K562 (cell line): ENCODE measurements at places on chromosomes 7 and 10. TPM values are rescaled to one million over a fixed set of nuclear protein-coding genes. Genes with fewer than 3 reads are reported as not detected.

HMX3 gene
- total RNA-seq: 43.2 and 43.5 TPM in 2 replicates

C10orf105 gene
- 0.09 TPM in 2 replicates for total RNA-seq

MCM10 gene
- total RNA-seq: 59.4 and 68.1 TPM in 2 replicates

LRRN3 gene
- 0.20 and 0.35 TPM in 2 replicates for total RNA-seq

RBP3 gene
- total RNA-seq: not detected in 2 replicates

BTBD16 gene
- total RNA-seq: not detected in 2 replicates

- H3K4me3 ChIP-seq: no peak overlapping the region
- no peak for DNase-seq
- peaks cover 12% of the 10 kb centered on the region for H3K4me1 ChIP-seq
- no peaks in the 10 kb centered on the region for H3K36me3 ChIP-seq
Observed at GRCh38 chr7:107661865-107662379, 1.3 kb downstream of the SLC26A4 start.

DNA sequence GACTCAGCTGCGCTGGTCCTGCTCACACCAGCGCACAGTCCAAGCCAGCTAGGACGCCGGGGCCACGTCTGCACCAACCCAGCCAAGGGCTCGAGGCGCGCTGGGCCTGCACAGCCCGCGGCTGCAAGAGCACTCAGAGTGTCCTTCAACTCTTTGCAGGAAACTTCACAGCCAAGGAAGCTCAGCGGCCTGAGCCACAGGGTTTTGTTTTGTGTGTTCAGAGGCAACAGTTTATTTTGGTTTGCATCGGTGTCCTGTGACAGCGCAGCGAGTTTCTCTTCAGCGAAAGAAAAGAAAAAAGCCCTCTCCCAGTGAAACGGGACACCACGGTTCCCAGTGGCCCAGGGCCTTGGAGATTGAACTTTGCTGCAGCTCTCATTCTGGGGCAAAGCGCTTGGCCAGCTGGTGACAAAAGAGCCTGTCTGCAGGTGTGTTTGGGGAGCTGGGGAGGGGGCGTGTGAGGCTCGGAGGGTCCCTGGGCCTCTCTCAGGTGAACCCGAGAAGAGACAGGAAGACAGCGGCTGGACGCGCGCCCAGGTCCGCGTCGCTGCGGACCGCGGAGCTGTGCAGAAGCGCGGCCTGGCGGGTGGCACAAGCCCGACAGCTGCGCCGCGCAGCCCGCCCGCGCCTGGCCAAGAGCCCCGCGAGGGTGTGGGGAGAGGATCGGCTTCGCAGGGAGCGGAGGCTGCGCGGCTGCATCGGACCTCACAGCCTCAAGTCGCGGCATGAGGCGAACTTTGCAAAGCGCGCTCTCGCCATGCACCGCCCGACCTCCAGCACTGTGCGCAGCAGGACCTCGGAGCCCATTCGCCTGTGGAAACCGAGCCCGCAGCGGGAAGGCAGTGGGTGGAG lies 922 bp downstream of the CXCL12 start:
- H3K4me1 ChIP-seq: no peaks in the 10 kb centered on the region
- DNase-seq: no peak
- H3K27ac ChIP-seq: no peak overlapping the region
- peaks cover 22% of the 10 kb centered on the region; the same call in 2 of the 3 replicates for H3K27me3 ChIP-seq

DNA sequence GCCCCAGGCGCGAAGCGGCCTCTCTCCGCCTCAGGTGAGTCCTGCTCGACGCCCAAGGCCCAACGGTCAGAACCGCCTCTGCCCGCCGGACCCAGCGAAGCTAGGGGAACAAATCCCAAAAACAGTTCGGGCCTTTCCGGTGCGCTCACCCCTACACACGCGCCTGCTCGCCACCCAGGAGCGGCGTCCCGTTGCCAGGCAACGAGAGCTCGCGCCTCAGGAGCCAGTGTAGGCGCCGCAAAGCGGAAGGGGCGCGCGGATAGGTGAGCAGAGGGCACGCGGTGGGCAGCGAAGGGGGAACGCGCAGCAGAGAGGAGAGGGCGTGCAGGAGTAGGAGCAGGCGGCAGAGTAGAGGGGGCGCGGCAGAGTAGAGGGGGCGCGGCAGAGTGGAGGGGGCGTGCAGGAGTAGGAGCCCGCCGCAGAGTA lies at the start of the genes DYDC1 and DYDC2:
Gene DYDC1 (minus strand): TSS at position 193 of the 426 bp plus-strand sequence. CDS start 4,154 bp downstream, outside the sequence.
Gene DYDC2 (plus strand): TSS at position 219 of the 426 bp plus-strand sequence. CDS start 5,663 bp downstream, outside the sequence.
- H3K27ac ChIP-seq: no peak within 1 kb of the TSS
- H3K36me3 ChIP-seq: no peaks in the 10 kb centered on the region
- DNase-seq: peak; percentile 24
- H3K4me1 ChIP-seq: peaks cover 19% of the 10 kb centered on the region

DNA sequence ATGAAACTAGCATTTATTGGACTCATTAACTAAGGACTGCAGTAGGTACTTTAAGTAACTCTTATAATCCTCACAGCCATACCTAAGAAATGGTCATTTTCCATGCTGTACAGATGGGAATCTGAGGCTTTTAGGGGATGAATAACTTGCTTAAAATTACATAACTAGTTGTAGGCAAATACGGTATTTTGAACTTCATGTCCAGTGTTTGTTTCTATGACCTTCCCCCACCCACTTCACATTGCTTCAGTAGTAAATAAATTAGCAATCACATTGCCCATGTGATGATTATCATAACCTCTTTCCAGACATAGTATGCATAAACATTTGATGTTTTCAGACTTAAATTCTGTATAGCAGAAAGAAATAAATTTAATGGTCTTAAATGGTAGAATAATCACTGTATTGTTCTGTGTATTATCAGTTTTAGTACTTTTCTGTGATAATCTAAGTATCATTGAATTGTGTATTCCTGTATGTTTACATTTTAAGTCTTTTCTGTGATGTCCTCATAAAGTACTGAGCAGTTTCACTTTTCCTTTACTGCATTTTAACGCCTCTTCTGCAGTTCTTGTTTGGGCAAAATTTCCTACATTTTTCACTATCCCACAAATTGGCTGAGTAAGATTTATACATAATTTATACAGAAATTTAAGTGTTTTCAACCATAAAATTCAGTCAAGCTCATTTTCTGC lies 48.3 kb downstream of the ANKIB1 start:
- no peak overlapping the region for H3K4me3 ChIP-seq
- no peaks in the 10 kb centered on the region for H3K4me1 ChIP-seq
- no peak overlapping the region for H3K27ac ChIP-seq

GRCh38 chr10:47058961-47059391 lies 147.7 kb downstream of the PTPN20 start:
- H3K4me3 ChIP-seq: no peak overlapping the region
- no peak overlapping the region for H3K27ac ChIP-seq
- H3K36me3 ChIP-seq: no peaks in the 10 kb centered on the region
- DNase-seq: no peak
- H3K27me3 ChIP-seq: peaks cover 44% of the 10 kb centered on the region

GRCh38 chr10:25865267-25865666 lies 68.8 kb upstream of the MYO3A start:
- no peak overlapping the region for H3K27ac ChIP-seq
- H3K4me1 ChIP-seq: no peaks in the 10 kb centered on the region
- DNase-seq: no peak
- H3K27me3 ChIP-seq: no peaks in the 10 kb centered on the region
- no peak overlapping the region for H3K4me3 ChIP-seq

DNA sequence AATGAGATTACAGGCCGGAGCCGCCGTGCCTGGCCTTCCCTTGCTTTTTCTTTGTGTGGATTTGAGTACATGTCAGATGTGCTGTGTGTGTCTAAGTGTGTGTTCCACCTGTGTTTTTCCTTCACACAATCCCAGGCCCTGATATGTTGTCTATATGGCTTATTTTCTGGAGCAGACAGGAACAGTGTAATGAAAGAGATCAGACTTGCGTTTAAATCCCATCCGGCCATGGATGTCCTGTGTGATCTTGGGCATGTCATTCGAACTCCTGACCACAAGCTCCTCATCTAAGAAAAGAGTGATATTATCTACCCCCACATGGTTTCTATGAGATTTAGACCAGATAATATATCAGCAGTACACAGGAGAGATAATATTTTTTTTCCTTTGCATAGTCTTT lies 37.2 kb downstream of the APBB1IP start:
- H3K36me3 ChIP-seq: no peaks in the 10 kb centered on the region

- H3K4me3 ChIP-seq: no peak overlapping the region
- H3K27me3 ChIP-seq: peaks cover 82% of the 10 kb centered on the region
- H3K4me1 ChIP-seq: no peaks in the 10 kb centered on the region
- H3K27ac ChIP-seq: no peak overlapping the region
Observed at GRCh38 chr7:158453663-158454062, 134.0 kb downstream of the PTPRN2 start.

- no peaks in the 10 kb centered on the region for H3K36me3 ChIP-seq
- H3K4me1 ChIP-seq: no peaks in the 10 kb centered on the region
- no peak overlapping the region for H3K27ac ChIP-seq
- H3K4me3 ChIP-seq: no peak overlapping the region
Observed at GRCh38 chr10:20644421-20644820, 252.7 kb downstream of the NEBL start.
